ENCODE measurements at places on chromosomes 1 and 21.

- DNase-seq = no peak
Measured at GRCh38 chr1:179318491-179318890, 24.9 kb downstream of the SOAT1 start.

- DNase-seq = no peak
Measured at GRCh38 chr1:83964153-83964552, 34.8 kb downstream of the TTLL7 start.

DNA sequence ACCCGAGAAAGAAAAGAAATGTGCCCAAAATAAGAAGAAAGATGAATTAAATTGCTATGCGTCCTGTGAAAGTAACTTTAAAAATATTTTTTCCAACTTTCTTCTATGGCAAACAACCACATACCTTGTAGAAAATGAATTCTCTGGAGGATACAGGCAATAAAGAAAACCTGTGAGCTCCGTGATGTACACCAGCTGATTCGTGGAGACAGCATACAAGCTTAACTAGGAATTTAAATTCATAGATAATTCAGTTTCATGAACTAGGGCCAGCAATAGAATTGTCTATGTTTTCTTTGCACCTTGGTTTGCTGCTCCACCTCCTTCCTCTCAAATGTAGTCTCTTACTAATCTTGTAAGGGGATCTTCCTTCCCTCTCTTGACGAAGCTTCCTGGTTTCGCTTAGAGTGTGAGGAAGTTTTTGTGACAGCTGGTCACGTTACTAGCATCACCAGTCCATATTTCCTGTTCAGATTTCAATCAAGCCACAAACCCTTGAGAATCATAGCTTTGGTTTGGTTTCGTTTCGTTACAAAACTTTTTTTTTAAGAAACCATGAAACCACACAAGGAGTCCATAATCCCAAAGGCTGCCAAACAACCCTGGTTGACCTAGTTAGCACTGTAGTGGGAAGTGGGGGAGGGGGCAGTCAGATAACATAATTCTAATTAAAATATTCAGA lies 35.8 kb downstream of the GREM2 start:
- no peak for DNase-seq

DNA sequence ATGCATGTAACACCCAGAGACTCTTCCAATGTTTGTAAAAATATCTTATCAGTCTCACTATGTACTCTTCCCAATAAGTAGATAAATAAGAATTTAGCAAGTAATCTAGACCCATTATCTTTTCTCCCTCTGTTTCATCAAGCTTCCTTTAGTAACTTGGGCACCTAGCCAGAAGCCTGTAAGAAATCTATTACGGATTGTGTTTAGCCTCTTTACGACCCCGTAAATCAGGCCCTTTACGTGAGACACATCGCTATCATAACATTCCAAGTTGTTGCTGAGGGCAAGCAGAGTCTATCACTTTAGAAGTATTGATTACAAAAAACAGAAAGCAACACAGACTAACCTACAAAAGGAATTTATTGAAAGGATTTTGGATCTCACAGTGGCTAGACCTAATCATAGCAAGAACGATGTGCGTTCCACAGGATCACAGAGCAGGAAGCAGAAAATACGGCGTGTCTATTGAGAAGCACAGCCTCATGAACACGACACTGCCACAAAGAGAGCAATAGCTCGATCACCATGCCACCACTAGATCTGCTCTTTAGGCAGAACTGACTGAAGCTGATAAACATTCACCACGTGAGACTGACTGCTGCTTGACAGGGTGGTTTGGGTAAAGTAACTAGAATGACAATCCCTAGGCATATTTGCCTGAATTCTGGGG lies 922.1 kb downstream of the AMY1C start:
- no peak for DNase-seq

DNA sequence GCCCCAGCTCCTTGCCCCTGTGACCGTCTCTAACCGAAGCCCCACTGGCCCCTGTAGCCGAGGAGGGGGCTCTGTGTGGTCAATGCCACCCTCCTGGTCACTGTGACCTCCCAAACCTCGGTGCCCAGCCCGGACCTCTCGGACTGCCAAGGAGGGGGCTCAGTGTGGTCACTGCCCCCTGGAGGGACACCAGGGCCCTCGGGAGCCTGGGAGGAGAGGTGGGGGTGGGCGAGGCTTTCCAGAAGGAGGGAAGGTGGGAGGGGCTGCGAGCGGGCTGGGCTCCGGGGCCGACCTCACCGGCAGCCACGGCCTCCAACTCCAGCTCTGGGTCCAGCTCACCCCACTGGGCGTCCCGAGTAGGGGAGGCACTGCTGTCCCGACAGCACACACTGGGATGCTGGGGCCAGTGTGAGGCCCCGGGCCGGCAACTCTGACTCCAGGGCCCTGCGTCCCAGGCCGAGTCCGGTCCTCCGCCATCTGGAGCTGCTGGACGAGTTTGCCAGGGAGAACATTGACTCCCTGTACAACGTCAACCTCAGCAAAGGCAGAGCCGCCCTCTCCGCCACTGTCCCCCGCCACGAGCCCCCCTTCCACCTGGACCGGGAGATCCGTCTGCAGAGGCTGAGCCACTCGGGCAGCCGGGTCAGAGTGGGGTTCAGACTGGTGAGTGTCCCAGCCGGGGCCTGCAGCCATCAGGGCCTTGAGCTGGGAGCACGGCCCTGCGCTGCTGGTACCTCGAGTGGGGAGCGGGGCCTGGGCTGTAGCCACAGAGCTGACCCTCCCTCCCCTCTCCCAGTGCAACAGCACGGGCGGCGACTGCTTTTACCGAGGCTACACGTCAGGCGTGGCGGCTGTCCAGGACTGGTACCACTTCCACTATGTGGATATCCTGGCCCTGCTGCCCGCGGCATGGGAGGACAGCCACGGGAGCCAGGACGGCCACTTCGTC lies 6.4 kb downstream of the SCNN1D start:
- DNase-seq = no peak

DNA sequence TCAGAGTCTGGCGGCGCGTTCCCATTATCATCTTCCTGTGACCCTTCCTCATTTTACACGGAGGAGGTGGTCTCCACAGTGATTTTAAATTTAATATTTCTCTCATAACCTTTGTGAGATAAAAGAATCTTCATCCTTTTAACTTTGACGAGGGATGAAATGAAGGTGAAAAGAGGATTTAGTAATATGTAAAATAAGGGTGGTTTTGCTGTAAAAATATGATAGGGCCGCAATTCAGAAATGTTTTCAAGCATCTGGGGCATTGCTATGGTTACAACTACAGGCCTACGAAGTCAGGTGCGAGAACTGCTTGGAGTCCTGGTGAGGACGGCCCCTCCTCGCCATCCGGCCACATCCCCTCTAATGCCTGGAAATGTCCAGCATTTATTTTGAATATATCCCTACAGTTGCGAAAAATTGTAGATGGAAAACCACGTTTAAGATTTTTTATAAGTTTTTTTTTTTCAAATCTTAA lies 422 bp upstream of the RSBN1 start:
- no peak for DNase-seq

DNA sequence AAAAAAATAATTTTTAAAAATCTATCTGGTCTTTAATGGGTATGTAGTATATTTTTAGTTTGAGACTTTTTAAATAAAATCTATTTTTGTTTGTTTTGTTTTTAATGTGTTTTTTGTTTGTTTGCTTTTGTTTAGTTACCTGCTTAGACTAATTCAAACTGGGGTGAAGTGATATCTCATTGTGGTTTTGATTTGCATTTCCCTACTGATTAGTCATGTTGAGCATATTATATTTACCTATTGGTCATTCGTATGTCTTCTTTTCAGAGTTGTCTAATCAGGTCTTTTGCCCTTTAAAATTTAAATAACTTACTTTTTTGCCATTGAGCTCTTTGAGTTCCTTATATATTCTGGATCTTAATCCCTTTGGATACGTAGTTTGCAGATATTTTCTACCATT lies 20.3 kb downstream of the CD1B start:
- no peak for DNase-seq

DNA sequence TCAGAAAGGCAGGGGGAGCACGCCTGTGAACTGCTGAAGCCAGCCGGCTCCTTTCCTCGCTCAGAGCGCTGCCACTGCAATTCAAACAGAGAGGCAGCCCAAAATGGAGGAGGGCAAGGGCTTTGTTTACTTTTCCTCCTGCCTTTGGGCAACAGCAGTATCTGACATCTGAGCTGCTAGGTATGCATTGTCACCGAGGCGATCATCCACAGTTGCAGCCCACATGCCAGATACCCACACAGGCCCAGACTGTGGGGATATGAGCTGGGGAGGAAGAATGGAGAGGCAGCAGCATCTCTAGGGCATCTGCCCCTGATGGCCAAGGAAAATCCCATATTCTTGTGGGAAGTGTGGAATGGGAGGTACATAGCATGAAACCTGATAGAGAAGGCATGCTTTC lies 357.1 kb downstream of the BARHL2 start:
- no peak for DNase-seq

GRCh38 chr1:111515291-111516004 lies 12.0 kb upstream of the ADORA3 start:
- DNase-seq = no peak

DNA sequence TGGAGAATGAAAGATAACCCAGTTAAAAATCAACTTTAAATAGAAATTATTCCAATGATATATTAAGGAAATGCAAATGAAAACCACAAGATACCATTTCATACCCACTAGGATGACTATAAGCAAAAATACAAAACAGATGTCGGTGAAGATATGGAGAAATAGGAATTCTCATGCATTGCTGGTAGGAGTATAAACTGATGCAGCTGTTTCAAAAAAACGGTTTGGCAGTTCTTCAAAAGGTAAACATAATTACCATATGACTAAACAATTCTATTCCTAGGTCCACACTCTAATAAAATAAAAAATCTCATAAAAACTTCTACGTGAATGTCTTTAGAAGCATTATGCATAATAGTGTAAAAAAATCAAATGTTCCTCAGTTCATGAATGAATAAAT lies 763.3 kb upstream of the BRINP3 start:
- DNase-seq = no peak

DNA sequence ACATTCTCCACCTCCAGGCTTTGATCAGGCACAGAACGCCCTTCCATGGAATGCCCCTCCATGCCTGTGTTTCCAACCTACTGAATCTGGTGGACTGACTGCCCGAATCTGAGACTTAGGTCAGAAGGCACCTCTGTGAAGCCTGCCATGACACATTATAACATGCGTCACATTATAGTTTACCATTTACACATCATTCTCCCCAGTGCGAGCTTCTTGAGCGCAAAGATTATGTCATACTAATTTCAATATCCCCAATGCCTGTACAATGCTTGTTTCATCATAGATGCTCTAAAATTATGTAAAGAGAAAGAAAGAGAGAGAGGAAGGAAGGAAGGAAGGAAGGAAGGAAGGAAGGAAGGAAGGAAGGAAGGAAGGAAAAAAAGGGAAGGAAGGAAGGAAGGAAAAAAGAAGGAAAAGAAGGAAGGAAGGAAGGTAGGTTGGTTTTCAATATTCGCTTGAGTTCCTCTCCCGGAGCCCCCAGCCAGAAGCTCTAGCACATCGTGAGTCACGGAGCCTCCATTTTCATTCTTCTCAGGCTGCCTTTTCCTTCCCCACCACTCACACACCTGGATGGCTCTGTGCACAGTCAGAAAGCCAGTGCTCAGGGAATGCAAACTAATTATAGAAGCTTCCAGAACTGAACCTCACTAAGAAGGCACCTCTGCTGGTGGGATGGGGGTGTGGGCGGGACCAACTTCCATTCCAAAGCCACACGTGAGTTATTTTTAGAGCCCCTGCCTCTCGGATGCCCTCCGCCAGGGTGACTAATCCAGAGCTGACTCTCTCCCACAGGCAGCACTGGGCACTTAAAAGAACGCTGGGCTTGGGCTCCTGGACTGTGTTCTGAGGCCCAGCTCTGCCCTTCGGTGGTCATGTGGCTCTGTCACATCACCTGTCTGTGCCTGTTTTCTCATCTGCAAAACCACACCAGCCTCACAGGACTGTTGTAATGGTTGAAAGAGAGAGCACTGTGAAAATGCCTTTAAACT lies 27.4 kb downstream of the LAMB3 start:
- no peak for DNase-seq

DNA sequence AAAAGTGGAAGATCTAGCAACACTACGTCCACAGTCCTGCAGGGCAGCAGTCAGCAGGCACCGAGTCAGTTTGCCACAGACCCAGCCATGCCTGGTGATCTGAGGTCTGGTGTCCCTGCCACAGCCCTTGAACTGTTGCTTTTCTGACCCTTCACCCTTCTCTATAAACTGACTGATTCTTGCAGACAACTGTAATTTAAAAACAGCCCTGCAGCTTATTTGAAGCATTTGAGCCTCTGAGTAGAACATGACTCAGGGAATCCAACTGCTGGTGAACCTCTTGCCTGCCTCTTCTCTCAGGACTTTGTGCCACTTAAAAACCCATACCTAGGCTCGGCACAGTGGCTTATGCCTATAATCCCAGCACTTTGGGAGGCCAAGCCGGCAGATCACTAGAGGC lies 107.2 kb downstream of the EDEM3 start:
- DNase-seq = no peak

GRCh38 chr1:39397487-39397886 lies 93.9 kb upstream of the BMP8A start:
- DNase-seq = no peak

DNA sequence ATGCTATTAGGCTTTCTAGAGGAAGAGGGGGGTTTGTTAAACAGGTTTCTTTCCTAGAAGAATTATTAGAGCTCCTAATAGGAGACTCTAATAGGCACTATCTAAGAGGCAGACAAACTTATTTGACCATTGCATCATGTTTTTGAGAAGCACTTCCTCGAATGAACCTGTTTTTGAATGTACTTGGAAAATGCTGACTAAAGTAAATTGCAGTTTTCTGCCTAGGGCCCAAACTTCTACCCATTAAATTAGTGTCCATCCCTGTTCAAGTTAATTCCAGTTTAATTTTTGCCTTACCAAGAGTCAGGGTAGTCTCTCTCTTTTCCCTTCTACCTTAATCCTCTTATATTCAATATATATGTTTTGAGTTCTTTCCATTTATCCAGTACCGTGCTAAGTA lies 1029.6 kb downstream of the TTLL7 start:
- DNase-seq = no peak

- DNase-seq = no peak
Measured at GRCh38 chr1:243396876-243397275, 141.0 kb downstream of the SDCCAG8 start.

DNA sequence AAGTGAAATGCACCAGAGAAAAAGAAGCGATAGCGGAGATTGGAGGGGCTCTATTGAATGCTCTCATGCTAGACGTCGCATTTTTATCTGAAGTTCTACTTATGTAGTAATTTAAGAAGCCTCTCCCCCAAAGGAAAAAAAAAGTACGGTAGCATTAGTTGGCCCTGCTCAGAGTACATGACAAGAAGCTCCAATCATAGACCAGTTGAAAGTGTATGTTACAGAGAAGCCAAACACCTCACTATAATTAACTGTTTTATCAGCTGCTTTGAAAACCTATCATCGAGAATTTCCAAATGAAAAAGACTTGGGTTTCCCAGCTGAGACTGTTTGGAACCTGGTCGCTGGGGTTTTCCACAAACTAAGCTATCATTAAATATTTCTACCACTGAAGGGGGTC lies 19.6 kb upstream of the OVAAL start:
- DNase-seq = no peak

- DNase-seq = no peak
Measured at GRCh38 chr1:76501586-76502219, 365.6 kb upstream of the ST6GALNAC5 start.

GRCh38 chr1:9874959-9875635 lies 35.0 kb downstream of the CTNNBIP1 start:
- DNase-seq = peak; percentile 77

All from left forelimb (tissue), 1 donor.